ENCODE measurements at places on chromosomes 12 and 14. TPM values are rescaled to one million over a fixed set of nuclear protein-coding genes. Genes with fewer than 3 reads are reported as not detected.

RPL10L gene
- not detected for total RNA-seq

SUSD6 gene
- total RNA-seq: 21.5 TPM

OTOGL gene
- total RNA-seq: 0.72 TPM

SIX4 gene
- total RNA-seq: 4.8 TPM

KRT73 gene
- not detected for total RNA-seq

CIPC gene
- 12.8 TPM for total RNA-seq

C1QL4 gene
- 3.6 TPM for total RNA-seq

UNC119B gene
- 39.1 TPM for total RNA-seq

TMEM132C gene
- not detected for total RNA-seq

RECQL gene
- 55.3 TPM for total RNA-seq

COX14 gene
- 85.0 TPM for total RNA-seq

CLEC1A gene
- not detected for total RNA-seq

SYNDIG1L gene
- not detected for total RNA-seq

APOF gene
- 0.18 TPM for total RNA-seq

RERGL gene
- total RNA-seq: not detected

LBHD2 gene
- total RNA-seq: not detected

OXA1L gene
- 110 TPM for total RNA-seq

SERPINA3 gene
- total RNA-seq: 1.3 TPM

NFATC4 gene
- 0.88 TPM for total RNA-seq

IL22 gene
- not detected for total RNA-seq

RFX4 gene
- not detected for total RNA-seq

MYO1A gene
- 11.9 TPM for total RNA-seq

HEATR5A gene
- 41.9 TPM for total RNA-seq

BIN2 gene
- total RNA-seq: 0.18 TPM

GPR162 gene
- total RNA-seq: 1.2 TPM

OR6C2 gene
- total RNA-seq: not detected

RTL1 gene
- not detected for total RNA-seq

RNASE7 gene
- not detected for total RNA-seq

DAAM1 gene
- total RNA-seq: 37.3 TPM

PTPRR gene
- 1.9 TPM for total RNA-seq

SMCO2 gene
- 0.93 TPM for total RNA-seq

TUNAR gene
- not detected for total RNA-seq

DEGS2 gene
- total RNA-seq: 5.1 TPM

MOAP1 gene
- total RNA-seq: 11.5 TPM

MORN3 gene
- 36.5 TPM for total RNA-seq

AMIGO2 gene
- total RNA-seq: 1.9 TPM

PAH gene
- total RNA-seq: 5.1 TPM

RD3L gene
- not detected for total RNA-seq

WDHD1 gene
- 25.5 TPM for total RNA-seq

SLC41A2 gene
- total RNA-seq: 24.9 TPM

LUM gene
- 4.5 TPM for total RNA-seq

GEMIN2 gene
- 26.3 TPM for total RNA-seq

PPM1H gene
- 151 TPM for total RNA-seq

ADAM21 gene
- total RNA-seq: not detected

NRXN3 gene
- 15.9 TPM for total RNA-seq
